KBM-7 (cell line): ENCODE measurements at places on chromosomes 11 and 22.

GRCh38 chr11:83819931-83820549 lies 533.9 kb upstream of the CCDC90B start:
- peak; percentile 41 for DNase-seq

GRCh38 chr11:350723-351255 lies 18.5 kb upstream of the B4GALNT4 start:
- DNase-seq = peak; percentile 68

- no peak for DNase-seq
Observed at GRCh38 chr11:61874377-61874809, 17.0 kb downstream of the FADS3 start.

DNA sequence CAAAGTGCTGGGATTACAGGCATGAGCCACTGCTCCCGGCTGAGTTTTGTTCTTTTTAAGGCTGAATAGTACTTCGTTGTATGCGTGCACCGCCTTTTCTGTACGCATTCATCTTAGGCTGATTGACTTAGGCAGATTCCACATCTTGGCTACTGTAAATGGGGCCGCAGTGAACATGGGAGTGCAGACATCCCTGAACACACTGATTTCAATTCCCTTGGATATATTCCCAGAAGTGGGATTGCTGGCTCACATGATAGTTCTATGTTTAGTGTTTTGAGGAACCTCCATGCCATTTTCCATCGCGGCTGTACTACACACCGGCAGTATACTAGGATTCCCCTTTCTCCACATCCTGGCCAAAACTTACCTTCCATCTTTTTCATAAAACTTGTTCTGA lies 10.4 kb upstream of the ZNF74 start:
- no peak for DNase-seq

DNA sequence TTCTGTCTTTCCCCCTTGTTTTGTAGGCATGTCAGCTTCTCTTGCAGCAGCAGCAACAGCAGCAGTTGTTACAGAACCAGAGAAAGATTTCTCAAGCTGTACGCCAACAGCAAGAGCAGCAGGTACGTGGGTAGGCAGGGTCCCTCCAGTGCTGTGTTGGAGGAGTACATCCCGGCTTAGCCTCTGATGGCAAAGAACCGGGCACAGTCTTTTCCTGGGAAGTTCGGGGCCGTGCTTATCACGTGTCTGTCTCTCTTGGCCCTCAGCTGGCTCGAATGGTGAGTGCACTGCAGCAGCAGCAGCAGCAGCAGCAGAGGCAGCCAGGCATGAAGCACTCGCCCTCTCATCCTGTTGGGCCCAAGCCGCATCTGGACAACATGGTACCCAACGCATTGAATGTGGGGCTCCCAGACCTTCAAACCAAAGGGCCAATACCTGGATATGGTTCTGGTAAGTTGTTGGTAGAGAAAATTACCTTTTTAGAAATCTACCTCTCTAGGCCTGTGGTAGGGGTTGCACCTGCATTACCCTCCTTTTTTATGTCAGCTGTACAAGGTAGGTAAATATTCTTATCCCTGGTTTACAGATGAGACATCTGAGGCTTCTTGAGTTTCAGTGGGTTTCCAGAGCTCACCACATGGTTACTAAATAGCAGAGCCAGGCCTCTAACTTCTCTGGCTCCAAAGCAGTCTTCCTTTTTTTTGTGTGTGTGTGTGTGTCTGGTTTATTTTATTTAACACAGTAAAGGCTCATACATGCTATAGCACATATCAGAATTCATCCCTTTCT lies 45.2 kb upstream of the ADSL start:
- DNase-seq = no peak

DNA sequence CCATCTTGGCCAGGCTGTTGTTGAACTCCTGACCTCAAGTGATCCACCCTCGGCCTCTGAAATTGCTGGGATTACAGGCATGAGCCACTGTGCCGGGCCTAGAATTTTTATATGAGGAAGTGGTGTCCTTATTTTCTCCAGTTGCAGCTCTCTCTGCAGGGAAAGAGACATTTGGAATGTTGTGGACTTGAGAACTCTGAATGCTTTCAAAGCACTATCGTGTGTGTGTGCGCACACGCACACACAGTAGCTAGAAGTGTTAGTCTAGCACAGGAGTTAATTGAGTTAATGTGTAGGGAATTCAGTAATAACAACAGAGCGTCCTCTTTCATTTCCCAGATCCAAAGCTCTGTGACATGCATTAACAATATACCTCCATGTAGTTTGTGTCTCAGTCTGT lies 164.0 kb upstream of the RASSF10 start:
- no peak for DNase-seq

DNA sequence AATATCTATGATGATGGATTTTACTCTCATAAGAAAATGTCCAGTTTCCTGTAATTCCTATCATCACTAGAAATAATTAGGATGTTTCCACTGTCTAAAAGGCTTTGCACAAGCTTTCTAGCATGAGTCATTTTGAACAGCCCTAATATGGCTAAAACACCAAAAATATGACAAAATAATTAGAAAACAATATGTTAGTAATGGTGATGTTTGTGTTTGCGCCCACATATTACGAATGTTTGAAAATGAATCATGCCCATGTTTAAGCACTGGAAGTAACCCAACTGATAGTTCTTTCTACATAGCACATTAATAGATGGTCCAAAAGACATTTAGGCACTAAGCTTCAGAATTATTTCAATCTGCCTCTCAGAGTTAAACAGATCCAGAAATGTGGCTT lies 96.0 kb downstream of the TRPC6 start:
- DNase-seq = no peak

GRCh38 chr11:73647459-73648100 lies 1.2 kb downstream of the PLEKHB1 start:
- DNase-seq = peak; percentile 82

DNA sequence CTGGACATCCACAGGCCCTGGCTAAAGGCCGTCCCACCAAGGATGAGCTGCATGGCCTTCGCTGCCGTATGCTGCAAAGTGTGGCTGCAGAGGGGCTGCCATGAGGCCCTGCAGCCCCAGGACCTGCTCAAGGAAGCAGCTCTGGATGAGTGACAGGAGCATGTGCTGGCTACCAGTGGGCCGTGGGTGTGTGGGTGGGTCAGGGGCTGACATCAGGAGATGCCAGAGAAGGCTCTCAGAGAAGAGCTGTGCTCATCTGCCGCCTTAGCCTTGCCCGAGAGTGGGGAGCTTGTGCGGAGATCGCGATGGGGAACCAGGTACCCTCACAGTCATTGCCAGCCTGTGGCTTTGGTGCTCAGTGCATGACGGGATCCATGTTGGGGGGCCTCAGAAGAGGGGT lies 41.3 kb downstream of the SCUBE1 start:
- DNase-seq = no peak

- DNase-seq = no peak
Observed at GRCh38 chr11:74138021-74138420, 32.8 kb downstream of the C2CD3 start.

DNA sequence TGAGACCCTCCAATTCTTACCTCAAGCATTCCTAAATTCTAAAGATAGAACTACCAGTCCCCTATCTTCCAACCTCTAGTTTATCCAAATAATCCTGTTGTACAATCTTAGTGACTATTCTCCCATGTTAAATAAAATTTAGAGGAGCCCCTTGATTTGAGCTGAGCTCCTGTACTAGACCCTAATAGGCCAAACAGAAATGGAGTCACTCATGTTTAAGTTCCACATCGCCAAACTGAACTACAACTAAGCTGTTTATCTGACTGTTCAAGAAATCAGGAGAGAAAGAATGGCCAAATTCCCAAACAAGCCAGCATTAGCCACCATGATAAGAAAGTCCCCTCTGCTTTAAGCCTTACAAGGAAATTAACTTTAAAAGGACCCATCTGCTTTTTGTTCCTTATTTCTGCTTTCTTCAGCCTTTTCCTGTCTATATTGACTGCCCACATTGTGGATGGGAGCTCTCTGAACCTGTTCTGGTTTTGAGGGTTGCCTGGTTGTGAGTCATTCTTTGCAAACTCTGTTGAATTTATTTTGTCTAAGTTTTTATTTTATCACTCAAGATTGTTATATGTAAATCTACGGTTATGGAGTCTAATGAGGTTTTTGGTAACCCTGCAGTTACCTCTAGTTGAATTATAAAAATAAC lies 90.4 kb downstream of the TTC28 start:
- peak; percentile 50 for DNase-seq

DNA sequence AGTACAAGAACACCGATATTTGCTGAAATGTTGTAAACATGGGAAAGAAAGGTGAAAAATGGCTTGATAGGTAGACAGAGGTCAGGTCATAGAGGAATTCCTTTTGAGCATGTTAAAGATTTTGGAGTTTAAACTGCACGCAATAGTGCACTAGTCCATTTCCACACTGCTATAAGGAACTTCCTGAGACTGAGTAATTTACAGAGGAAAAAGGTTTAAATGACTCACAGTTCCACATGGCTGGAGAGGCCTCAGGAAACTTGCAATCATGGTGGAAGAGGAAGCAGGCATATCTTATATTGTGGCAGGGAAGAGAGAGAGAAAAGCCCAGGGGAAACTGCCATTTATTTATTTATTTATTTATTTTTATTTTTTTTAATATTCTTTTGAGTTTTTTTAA lies 5.0 kb downstream of the OR10A5 start:
- DNase-seq = no peak

GRCh38 chr22:19197997-19198865 lies 19.7 kb upstream of the SLC25A1 start:
- DNase-seq = no peak

DNA sequence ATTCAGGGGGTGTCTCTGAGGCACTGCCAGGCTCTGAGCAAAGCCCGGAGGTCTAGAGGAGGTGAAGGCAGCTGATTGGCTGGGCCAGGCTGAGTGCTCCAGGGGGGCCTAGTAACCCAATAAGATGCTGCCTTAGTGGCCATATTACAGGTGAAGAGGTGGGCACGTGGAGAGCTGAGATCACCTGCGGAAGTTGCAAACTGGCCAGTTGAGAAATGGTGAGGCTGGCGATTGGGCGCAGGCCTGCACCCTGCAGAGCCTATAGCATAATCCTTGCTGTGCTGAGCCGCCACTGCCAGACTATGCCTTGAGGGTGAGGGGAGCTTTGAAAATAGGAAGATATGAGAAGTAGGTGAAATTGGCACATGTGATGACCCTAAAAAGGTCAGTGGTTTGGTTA lies 21.7 kb downstream of the DERL3 start:
- no peak for DNase-seq

DNA sequence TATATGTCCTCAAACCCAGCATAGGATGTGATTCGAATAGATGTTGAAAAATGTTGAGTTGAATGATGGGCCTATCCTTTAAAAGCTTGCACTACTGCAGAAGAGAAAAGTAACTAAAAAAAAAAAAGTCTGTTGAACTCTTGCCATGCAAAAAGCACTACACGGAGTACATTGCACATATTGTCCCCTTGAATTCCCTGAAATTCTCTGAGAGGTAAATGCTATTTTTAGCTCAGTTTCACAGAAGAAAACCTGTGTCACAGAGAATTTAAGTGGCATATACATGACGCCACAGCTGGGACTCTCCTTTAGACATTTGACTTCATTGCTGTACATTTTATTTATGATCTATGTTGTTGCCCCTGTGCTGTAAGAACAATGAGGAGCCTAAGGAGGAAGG lies 583.8 kb downstream of the SOX6 start:
- DNase-seq = no peak

DNA sequence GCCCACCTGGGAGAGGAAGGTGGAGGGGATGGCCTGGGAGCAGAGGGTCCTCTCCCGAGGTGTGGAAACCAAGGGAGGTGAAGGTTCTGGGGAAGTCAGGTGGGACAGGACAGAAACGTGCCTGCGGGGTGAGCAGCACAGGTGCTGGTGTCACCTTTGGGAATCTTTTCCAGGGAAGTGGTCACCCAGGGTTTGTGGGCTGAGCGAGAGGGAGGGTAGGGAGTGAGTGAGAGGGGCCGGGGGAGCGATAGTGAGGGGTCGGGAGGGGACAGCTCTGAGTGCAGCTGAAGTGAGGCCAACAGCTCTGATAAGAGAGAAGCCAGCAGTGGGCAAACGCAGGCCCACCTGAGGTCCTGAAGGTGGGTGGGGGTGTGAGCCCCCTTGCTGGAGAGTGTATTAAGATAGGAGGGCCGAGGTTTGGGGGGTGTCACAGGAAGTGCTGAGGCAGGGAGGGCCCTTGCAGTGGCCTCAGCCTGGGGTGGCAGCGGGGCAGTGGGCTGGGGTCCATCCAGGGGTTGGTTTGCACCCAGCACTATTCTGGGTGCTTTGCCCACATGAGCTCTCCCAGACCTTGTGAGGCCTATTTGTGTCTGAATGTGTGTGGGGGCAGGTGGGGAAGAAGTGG lies 1.6 kb upstream of the SHANK3 start:
- DNase-seq = no peak

DNA sequence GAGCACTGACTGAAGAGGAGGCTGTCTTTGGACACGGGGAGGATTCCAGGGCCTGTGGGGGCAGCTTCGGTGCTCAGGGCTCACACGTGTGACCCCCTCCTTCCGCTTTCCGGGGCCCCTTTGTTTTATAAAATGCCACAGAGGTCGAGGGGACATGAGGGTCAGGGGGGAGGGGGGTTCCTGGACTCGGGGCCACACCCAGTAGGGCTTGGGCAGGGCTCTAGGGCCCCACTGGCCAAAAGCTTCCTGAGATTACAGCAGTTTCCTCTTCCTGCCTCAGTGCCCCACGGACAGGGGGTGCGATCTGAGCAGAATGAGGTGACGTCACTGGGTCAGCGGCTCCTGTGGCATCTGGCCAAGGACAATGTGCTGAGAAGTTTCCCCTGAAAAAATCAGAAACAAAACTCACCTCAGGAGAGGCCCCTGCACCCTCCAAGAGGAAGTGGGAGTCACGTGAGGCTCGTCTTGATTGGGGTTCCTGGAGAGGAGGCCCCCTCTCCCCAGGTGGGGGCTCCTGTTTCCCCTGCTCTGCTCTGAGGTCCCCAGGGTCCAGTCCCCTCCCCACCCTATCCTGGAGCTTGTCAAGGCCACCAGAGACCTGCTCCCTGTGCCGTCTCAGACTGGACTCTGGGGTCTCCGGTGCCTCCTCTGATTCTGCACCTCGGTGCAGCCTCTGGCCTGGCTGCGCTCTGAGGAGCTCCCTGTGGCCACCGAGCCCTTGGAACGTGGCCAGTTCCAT lies 6.4 kb upstream of the IFITM3 start:
- peak; percentile 88 for DNase-seq

- no peak for DNase-seq
Observed at GRCh38 chr11:118060869-118061268, 16.0 kb upstream of the TMPRSS4 start.

DNA sequence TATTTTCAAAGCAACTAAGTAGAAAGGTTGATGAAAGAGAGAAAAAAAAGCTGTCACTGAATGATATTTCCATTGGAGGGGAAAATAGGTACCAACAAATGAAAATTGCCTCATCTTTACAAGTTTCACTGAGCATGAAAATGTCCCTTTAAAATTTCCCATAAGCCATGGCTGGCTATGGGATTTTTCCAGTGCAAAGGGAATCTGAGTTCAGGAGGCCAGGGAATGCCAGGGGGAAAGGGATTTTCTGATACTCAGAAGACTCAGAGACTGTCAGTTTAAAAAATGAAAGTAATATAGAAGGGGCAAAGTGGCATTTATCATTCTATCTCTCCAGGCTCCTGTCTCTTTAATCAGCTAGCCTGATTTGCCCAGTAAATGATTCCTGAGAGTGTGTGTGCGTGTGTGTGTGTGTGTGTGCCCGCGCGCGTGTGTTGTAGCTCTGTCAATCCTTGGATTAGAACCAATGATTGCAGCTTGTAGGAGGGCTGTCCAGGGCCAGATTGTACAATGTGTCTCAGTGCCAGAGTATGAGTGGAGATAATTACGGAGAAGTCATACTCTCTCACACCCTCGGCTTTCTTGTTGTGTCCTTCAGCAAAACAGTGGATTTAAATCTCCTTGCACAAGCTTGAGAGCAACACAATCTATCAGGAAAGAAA lies at the start of gene NTM:
TSS of gene NTM (plus strand) at position 526 of the 662 bp plus-strand sequence.
- no peak for DNase-seq

GRCh38 chr11:129896062-129896461 lies 684 bp upstream of the NFRKB start:
- no peak for DNase-seq
